ENCODE measurements at places on chromosomes 5 and 9.
A peak's percentile ranks its signal among the peaks of the same experiment; 100 is the strongest.

GRCh38 chr5:6362846-6363245, 15.5 kb downstream of the MED10 start:
- DNase-seq = no peak

DNA sequence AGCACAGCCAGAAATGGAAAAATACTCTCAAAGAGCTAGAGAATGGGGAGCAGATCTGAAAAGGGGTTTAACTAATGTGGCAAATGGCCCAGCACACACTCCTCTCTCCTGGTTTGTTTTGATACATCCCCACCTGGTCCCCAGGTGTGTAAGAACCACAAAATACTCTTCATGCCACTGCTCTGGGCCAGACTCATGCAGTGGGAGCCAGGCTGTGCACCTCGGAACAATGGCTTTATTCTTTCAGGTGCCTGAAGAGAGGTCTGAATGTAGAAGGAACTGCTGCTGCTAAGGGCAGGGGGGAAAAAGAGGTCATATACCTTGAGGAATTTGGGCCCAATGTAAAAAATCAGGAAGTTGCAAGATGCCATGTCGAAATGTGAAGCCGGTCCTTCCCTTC, 123.9 kb upstream of the ADAMTSL1 start:
- no peak for DNase-seq

DNA sequence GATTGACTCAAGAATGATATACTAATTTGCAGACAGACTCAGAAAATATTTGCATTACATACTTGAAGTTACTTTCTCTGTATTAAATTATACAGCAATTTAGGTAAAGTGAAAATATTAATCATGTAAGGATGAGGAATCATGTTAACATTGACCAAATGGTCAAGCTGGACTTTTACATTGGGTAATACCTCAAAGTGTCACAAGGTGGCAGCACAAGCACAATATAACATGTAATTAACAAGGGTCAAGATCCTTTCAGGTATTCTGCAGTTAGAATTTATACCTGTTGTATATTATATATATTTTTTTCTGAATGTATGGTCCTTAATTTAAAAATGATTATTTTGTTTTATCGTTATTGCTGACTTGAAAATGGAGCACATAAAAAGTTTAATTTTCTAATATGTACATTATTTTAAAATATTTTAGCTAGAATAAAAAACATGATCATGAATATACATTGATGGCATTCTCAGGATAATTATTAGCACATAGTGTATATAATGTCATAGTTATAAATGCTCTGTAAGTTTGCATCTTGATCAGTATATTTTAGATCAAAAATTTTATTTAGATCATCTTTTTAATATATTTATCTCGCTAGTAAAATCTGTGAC, 8.6 kb downstream of the HAPLN1 start:
- DNase-seq = no peak

GRCh38 chr9:36173861-36174260, 4.7 kb downstream of the CCIN start:
- DNase-seq = no peak

GRCh38 chr5:123098767-123099513, 9.9 kb downstream of the PRDM6 start:
- DNase-seq = no peak

GRCh38 chr9:133768859-133769510, 30.8 kb upstream of the SARDH start:
- DNase-seq = no peak

DNA sequence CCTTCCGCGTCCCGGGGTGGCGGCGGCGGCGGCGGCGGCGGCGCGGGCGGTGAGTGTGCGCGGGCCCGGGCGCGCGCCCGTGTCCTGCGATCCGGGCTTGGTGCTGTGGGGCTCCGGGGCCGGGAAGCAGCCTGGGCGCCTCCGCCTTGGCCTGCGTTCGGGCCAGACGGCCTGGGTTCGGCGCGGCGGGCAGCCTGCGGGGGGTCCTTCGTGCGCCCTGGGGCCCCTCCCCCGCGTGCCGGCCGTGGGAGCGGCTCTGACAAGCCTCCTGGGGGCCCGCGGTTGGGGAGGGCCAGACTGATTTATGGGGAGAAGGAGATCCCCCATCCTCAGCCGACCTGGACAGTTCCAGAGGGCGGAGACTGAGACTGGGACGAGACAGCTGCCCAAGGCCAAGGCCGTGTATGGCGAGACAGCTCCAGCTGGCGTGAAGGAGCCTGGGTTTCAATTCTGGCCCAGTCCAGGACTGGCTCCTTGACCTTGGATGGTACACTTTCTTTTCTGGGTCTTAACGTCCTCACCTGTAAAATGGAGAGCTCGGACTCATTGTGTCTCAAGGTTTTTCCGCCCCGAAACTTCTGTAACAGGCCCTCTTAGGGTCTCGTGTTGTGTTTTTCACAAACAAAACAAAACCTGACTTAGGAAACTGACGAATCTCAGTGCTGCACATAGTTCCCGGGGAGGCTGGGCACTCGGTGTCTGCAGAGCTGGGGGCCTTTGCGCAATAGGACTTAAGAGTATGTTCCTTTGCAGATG, 603 bp downstream of the TMEM268 start:
- DNase-seq = peak; percentile 41

DNA sequence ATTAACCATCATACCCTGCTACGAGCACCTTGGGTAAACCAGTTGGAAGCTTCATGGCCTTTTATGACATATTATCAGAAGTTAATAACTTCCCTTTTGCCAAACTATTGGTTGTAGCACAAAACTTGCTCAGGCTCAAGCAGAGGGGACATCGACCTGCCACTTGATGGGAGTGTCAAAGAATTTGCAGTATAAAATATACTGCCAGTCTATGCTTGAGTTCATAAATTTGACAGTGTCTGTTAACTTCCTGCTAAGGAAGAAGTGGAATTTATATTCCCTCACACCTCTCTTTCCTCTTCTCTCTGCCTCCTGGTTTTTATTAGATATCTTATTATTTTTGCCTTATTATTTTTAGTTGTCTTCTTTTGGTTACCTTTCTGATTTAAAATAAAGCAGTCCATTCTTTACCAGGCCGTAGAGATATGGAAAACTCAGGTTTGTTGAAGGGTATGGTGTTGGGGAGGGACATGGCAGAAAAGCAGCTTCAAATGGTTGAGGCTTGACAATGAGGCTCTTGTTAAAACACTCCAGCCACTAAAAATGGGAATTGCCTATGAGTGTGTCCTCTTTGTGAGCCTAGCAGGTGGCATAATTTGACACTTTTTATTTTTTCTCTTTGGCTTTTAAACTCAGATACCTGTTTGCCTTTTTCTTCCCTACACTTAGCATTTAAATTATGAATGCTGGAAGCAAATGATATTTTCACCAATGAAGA, 298.0 kb downstream of the DOCK8 start:
- no peak for DNase-seq

DNA sequence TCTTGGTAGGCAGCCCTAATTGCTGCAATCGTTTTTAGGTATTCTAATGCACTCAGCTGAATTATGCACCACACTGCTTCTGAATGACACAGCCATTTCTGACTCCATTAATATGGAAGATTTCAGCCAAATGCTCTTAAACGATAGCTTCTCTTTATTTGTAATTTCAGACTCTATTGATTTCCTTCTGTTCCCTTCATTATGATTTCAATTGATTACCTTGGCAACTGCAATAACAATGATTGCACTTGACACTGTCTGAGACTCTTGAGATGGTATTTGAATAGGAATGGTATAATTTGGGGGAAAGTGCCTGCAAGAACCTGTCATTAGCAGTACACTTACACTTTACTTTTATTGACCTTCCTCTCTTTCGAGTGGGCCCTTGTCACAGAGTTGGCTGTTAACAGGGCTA, 296.1 kb upstream of the DMAC1 start:
- DNase-seq = no peak

GRCh38 chr5:17058438-17058837, 122.3 kb upstream of the MYO10 start:
- no peak for DNase-seq

DNA sequence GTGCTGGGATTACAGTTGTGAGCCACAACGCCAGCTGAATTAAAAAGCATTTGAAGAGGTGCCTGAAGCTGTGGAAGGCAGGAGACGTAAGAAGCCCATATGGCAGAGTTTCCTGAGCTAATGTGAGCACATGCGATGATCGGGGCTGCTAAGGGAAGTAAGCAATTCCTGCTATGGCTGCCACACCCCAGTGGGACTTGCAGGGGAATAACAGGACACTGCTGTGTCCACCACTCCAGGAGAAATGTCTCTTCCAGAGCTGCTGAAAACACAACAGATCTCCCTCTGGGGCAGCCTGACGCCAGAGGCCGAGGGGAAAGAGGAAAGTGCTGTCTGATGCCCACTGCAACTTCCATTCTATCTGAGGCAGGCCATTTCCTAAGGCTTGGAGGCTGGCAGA, 46.2 kb upstream of the ANKRD55 start:
- DNase-seq = no peak

GRCh38 chr5:107435061-107435460, 235.7 kb downstream of the EFNA5 start:
- DNase-seq = no peak

GRCh38 chr9:28287455-28287854, 714.2 kb upstream of the C9orf72 start:
- DNase-seq = no peak

DNA sequence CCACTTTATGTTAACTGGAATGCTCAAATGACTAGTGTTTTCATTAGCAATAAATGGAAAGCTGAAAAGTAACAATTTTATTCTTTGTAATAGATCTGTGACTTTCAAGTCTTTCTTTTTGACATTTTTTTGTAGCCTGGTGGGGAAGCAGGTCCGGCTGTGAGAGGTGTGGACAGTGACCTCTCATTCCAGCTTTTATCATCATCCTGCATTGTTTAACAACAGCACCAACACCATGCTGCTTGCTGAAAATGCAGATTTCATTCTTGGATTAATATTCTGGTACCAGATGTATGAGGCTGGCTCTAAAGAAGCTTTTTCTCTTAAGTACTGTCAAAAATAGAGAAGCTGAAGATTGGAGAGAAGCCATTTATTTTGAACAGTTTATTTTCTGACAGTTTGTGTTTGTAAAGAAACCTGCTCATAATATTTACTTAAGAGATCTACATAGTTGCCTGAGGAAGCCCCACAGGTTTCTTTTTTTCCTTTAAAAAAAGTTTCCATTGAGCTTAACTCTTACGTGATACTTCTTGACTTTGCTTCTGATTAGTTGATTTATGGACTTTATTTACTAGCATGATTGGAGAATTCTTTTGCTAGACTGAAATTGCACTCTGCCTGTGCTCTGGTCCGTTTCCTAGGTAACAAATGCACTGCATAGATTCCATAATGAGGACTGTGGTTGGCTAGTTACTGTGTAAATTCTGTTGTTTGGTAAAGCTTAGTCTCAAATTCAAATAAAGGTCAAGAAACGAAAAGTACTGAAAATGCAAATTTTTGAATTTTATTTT, 3.4 kb downstream of the KIAA1958 start:
- no peak for DNase-seq

DNA sequence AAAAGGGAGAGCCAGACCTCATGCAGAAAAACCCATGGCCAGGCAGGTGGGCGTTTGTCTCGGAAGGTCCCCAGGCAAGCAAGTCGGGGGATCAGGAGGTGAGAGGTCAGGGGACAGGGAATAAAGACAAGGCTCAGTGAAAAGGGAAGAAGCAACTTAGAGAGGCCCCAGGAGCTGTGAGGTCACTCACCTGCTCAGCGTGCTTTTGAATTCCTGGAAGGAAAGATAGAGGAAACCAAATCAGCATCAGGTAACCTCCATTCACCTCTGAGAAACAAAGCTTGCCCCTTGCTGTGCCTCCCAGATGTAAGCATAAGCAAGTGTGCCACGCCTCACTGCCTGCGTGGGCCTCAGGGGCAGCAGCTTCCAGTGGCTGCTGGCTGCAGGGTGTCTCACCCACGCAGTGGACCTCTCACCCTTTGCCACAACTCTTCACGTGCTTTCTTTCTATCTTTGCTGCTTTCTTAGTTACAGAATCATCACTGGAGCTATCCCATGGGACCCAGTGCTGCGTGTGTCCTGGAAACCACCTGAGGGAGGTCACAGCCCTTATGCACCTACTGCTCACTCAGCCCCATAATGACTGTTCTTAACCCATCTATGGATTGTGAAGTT, 6.0 kb downstream of the TRIM7 start:
- DNase-seq = no peak

DNA sequence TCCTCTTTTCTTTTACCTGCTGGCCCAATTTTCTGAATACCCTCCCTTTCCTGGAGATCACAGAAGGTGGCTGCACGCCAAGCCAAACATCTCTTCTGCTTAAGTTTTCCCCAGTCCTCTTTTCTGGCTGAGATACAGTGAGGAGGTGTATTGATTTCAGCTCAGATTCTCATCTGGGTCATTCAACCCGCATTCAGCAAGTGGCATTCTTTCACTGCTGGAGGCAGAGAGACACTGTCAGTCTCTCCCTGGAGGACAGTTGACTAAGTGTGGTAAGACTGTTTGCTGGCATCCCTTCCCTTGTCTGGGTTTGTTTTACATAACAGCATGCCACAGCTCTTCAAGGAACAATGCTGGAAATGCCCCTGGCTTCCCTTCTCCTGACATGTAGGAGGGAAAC, 60.5 kb downstream of the GABRG2 start:
- no peak for DNase-seq

GRCh38 chr5:1832511-1833250, 31.5 kb downstream of the NDUFS6 start:
- no peak for DNase-seq

GRCh38 chr5:132190161-132190817, 37.4 kb downstream of the P4HA2 start:
- DNase-seq = no peak

GRCh38 chr9:127903557-127904475, 4.4 kb upstream of the ST6GALNAC6 start:
- DNase-seq = peak; percentile 87

- no peak for DNase-seq
Observed at GRCh38 chr5:96084874-96085506, 123.3 kb upstream of the ELL2 start.

GRCh38 chr5:74409166-74409706, 231.3 kb downstream of the ENC1 start:
- no peak for DNase-seq

DNA sequence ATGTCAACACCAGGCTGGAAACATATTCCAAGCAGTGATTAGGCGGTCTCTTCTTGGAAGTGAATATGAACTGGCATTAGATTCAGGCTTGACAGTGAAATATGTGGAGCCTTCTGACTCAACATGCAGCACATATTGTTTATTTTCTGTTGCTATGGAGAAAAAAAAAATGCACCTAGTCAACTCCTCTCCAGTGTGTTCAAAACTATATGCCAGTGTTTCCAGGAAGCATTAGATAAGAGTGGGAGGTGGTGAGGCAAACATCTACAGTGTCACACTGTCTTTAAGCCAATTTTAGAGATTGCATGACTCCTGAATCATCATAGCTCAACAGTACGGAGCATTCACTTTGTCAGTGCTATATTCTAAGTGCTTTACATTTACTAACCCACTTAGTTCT, 117.9 kb downstream of the HCN1 start:
- no peak for DNase-seq

- DNase-seq = no peak
Observed at GRCh38 chr5:126450346-126450745, 27.1 kb downstream of the GRAMD2B start.

Data from T-helper 2 cell treated with Interferon-gamma antibody and Interleukin-4, amounts not matched to agents 5 μg/mL and 100 μg/mL, for 36 hours (primary cell).